ENCODE measurements at places on chromosomes 12 and 14.

DNA sequence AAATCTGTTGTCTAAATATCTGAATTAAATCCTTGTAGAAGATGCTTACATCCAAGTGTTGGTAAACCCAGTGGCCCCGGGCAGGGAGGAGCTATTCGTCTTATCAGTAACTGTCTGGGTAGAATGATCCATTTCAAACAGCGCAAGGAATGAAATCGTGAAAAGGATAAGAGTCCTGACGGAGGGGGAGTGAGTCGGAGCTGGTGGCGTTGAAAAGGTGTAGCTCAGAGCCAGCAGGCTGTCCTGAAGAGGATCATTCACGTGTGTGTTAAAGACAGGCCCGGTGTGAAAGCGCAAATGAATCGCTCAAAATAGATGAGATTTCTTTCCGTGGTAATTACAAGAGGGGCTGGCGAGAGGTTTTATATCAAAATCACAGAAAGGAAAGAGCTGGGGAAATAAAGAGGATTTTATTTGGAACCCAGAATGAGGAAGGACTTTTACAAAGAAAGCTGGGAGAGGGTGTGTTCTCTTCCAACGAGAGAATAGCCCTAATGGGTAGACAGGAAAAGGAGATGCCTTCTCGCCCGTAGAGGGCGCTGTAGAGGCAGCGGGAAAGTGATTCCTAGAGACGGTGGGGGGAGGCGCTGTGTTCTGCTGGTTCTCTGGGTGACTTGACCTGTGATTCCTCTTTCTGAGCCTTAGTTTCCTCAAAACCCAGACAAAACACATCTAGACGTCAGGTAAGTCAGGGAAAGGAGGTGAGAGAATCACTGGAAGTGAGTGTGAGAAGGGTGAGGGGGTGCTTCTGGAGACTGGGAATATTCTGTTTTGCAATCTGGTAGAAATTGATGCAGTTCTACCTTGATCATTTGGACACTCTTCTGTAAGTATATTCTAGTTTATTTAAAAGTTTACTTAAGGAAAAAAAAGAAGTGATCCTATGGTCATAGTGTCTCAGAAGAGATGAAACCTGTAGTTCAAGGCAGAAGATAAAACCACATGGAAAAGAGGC lies 39.3 kb downstream of the SRRM4 start:
- no peak for DNase-seq

DNA sequence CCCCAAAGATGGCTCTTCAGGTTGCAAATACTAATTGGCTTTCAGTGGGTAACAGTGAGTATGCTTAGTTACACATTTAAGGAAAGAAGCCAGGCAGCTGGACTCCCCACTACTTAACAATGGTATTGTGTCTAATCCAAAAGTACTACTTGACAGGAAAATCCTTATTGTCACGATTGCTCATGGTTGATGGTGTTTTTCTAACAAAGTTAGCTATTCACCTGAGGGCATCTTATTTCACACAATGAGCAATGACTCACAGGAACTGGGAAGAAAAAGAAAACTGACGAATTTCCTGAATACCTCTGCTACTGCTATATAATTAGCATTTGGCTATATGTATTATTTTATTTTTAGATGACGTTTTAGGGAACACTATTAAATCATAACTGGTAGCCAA lies 33.4 kb upstream of the ALG10 start:
- no peak for DNase-seq

GRCh38 chr12:49893753-49894750 lies 9.6 kb downstream of the FAIM2 start:
- no peak for DNase-seq

- DNase-seq, result no peak
These were observed at the start of gene C1S for GRCh38 chr12:7060353-7060954. TSS of gene C1S (plus strand) at chr12:7060718. CDS start at chr12:7061913, 1,195 bp downstream.

- no peak for DNase-seq
These were observed 109.6 kb downstream of the DYRK2 start for GRCh38 chr12:67758119-67758518.

DNA sequence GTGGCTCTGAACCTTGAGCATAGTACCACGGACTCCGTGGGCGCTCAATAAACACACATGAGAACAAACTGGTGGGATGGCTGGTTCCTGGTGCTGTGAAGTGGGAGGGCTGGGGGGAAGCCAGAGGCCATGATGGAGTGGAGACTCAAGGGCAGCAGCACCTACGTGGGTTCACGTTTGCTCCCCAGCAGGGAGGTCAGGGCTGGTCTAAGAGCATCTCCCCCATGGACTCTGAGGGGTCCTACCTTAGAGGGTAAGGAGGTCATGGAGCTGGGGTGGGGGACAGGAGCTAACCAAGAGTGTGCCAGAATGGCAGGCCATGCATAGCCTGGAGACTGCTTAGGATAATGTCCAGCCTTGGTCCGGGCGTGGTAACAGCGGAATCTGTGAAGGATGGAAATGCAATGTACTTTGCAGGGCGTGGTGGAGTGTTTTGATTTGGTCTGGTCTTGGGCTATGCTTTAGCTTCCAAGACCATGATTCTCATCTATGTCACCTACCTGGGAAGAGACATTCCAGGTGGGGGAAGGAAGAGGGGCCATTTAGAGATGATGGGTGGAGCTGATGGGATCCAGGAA lies 103.0 kb downstream of the PRMT8 start:
- DNase-seq, result no peak

- DNase-seq, result no peak
These were observed 650 bp upstream of the PTGER2 start for GRCh38 chr14:52313462-52313861.

GRCh38 chr12:24118668-24119067 lies 169.2 kb upstream of the SOX5 start:
- DNase-seq, result no peak

- no peak for DNase-seq
These were observed 49.1 kb upstream of the PTPRB start for GRCh38 chr12:70686299-70686698.

DNA sequence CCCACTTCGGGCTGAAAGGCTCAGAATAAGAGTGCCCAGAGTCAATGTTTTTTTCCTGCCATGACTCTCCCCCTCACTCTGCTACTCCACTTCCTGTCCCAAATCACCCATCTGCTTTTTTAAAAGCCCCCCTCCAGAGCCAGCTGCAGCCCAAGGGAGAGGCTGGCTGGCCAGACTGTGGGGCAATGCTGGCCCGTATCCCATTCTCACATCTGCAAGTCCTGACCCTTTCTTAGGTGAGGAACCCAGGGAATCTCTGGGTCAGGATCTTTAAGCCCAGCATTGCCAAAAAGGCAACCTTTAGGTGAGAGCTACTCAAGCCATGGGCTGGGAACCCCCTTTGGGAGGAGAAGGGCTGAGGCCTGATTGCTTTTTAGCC lies 1.7 kb upstream of the ITGA5 start:
- no peak for DNase-seq

DNA sequence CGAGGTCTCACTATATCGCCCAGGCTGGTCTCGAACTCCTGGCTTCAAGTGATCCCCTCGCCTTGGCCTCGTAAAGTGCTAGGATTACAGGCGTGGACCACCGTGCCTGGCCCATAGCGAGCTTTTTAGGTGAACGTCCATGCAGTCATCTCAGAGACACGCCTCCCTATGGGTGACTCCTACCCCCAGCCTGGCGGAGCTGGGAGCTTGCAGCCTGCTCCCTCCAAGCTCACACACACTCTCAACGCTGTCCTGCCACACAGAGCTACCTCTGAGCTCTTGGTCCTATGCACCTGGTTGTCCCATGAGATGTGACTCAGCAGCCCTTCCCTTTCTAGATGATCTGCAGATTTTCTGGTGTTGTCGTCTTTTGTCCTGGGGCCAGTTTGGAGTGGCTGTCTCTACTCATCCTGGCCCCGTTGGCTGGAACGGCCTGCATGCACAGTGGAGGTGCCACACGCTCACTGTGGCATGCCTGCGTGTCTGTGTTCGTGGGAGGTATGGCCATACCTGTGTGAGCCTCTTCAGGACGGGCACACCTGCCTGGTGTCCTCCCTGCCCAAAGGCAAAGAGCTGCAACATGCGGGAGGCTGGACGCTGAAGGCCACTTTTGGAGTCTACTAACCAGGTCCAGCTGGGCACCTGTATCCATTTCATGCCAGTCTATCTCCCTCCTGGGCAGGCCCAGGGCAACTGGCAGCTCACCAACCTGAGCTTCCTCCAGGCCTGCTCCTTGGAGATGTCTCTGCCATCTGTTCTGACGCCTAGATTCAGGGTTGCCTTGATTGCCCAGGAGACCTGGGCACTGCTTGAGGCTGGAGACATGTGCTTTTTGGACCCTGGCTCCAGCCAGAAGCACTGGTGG lies 18.1 kb downstream of the CABP1 start:
- no peak for DNase-seq

GRCh38 chr12:75599061-75599460 lies 87.7 kb upstream of the KRR1 start:
- DNase-seq, result no peak

DNA sequence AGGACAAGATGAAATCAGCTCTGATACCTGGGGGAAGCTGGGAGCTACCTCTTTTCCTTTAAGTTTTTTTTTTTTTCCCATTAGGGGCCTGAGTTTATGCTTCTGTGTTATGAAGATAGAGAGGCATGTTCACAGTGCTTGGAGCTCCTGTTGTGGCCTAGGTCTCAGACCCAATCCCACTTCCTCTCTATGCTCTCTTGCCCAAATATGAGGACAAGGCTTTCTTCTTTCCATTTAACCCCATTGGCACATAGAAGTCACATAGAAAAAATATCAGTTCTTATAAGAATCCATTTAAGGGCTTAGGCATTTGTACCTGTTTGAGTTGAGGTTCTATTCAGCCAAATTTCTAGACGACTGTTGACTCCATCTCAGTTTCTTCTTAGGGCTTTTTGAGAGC lies 12.6 kb downstream of the MRPS35 start:
- no peak for DNase-seq

GRCh38 chr14:50303744-50304471 lies 8.1 kb downstream of the L2HGDH start:
- DNase-seq, result no peak

DNA sequence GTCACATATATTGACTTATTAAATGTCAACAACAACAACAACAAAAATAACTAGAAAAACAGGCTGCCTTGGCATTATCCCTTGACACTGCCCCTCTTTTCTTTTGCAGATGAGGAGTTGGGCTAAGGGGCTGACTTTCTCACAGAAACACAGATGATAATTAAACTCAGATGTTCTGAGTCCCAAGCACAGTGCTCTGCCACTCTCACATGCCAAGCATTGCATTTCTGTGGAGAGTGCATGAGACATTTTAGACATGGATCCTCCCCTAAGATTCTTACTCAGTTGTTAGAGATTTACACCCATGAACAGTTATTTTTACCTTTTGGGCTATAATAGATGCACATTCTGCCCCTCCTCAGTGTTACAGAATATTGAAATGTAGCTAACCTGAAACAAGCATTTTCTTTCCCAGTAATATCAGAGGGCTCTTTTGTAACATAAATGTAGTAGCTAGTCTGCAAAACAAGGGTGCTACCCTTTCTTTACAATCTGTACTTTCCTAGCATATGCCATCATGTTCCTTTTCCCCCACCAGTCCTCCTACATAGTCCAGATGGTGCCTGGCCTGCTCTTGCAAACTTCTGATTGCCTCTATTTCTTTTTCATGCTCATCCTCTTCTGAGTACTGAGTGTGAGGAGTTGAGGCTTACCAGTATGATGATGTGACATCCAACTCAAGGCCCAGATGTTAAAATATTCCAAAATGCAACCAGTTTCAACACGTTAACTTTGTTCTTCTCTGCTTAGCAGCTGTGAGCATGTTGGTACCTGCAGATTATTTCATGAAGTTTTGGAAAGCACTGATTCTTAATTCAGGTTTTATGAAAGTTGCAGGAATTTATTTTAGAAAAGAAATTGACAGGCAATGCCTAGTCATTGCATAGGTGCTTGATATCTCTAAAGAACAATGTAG lies 125.0 kb upstream of the ATP2B1 start:
- no peak for DNase-seq

- no peak for DNase-seq
These were observed 206.5 kb upstream of the EEA1 start for GRCh38 chr12:93135286-93136239.

GRCh38 chr12:12542964-12543363 lies 19.7 kb downstream of the DUSP16 start:
- DNase-seq, result no peak

- no peak for DNase-seq
These were observed 97.2 kb downstream of the PTPRR start for GRCh38 chr12:70823182-70823976.

- DNase-seq, result no peak
These were observed at the start of gene DCAF5 for GRCh38 chr14:69152902-69153151. TSS of gene DCAF5 (minus strand) at chr14:69153119. CDS start at chr14:69152978, 141 bp downstream.

- no peak for DNase-seq
These were observed 74.5 kb downstream of the PTHLH start for GRCh38 chr12:27898022-27898421.

DNA sequence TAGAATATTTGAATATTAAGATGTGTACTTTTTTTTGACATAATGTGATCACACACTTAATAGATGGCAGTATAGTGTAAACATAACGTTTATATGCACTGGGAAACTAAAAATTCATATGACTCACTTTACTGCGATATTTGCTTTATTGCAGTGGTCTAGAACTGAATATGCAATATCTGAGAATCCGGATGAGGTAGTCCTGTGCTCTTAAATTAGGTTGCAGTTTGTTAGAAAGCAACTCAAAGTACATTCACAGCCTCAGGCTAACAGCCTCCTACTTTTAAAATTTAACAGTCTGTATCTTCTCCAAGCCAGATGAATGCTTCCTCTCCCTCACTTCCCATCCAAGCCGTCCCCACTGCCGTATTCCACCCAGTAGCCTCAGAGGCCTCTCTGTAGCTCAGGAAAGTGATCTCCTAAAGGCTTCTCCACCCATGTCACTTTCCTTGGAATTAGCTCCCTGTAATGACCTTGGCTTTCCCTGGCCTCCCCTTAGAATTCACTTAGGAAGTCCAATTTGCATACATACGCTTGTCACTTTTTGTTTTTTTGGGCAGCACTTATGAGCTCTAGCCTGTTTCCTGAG lies 43.7 kb downstream of the TESPA1 start:
- DNase-seq, result no peak

- no peak for DNase-seq
These were observed 7.8 kb upstream of the TBX3 start for GRCh38 chr12:114691763-114692185.

DNA sequence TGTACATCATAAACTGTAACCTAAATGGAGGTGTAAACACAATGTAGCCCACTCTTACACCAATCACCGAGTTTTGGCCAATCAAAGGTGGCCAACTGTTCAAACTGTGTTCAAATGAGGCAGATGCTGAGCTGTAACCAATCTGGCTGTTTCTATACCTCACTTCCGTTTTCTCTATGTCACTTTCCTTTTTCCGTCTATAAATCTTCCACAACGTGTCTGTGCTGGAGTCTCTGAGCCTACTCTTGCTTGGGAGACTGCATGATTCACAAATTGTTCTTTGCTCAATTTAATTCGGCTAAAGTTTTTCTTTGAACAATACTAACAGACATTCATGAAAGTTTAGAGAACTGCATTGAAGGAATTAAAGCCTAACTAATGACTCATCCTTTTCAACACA lies 547.1 kb upstream of the USP15 start:
- no peak for DNase-seq

GRCh38 chr14:103816991-103817390 lies 30.4 kb downstream of the PPP1R13B start:
- DNase-seq, result no peak

Data from cortex of kidney (tissue), 1 donor.